Activated naive CD8-positive, alpha-beta T cell treated with anti-CD3 and anti-CD28 coated beads, Interleukin-2, amount 50 U/mL, for 16 hours (primary cell): ENCODE measurements at places on chromosomes 4 and X.

DNA sequence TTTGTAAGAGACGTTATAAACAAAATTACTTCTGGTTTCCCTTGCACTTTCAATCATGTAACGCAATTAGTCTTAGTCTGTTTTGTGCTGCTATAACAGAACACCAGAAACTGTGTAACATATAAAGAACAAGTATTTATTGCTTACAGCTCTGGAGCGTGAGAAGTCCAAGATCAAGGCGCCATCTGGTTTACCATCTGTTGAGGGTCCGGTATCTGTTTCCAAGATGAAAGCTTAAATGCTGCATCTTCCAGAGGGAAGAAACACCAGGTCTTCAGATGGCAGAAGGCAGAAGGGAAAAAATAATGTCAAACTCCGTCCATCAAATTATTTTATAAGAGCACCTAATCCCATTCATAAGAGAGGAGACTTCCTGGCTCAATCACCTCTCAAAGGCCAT, 474.1 kb downstream of the PDGFC start:
- no peak for DNase-seq

DNA sequence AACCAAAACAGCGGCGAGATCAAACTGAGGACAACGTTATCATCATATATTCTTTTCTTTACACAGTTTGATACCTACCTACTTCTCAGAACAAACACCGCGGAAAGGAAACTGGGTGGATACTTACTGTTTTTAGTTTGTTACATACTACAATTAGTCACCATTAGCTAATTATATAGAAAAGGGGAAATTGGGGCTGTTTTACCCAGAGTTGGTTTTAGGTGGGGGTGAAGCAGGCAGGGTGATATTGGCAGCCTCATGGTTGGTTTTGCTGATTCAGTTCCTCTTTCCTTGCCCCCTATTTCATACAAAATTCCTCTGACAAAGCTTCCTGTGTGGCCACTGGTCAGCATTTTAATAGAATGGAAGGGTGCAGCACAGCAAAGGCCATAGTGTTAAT, 77.8 kb downstream of the SORBS2 start:
- no peak for DNase-seq

DNA sequence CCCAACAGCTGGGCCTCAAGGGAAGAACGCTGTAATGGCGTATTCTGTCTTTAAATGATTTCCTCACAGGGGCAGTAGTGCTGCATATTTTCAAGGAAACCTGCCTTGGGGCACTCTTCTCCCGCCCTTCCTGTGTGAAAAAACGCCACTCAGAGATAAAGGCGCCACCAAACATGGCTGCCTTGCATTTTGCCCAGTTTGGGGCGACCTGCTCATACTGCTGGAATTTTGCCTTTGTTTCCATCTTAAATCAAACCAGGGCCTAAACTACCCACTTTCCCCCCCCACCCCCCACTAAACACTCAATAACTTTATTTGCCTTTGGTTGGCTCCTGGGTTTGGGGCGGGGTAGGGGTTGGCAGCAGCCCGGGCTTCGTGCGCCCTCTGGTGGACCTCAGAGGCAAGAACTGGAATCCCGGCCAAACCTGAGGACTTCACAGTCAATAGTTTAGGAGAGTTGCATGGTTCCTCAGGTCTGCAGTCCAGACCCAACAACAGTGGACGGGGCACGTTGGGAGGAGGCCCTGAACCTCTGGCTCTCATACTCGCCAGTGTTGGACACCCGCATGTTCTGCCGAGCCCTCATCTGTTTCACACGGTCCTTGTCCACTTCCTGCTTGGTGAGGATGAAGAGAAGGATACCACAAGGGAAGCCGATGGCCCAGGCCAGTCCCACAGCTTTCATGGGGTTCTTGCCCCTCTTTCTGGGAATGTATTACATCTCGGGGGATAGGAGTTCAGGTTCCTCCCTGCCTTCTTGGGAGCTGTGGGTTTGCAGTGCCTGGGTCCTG, 220.1 kb upstream of the STK26 start:
- no peak for DNase-seq

DNA sequence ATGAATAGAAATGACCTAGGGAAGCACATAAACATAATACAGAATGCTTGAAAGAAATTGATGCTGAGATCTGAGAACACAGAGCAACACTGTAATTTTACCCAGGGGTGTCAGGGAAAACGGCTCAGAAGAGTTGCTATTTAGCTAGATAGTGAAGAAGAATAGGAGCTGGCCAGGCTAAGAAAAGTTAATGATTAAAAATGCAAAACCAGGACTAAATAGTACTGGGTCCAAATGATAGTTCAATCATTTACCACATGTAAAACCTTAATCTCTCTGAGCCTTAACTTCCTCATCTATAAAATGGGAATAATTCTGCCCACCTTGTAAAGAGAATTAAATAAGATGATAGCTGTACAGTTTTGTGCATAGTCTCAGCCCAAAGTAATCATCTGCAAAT, 97.1 kb downstream of the PARM1 start:
- no peak for DNase-seq

- no peak for DNase-seq
Measured at GRCh38 chr4:149701435-149702156, 114.0 kb downstream of the IQCM start.

GRCh38 chr4:6360385-6360784, 90.7 kb downstream of the WFS1 start:
- no peak for DNase-seq

DNA sequence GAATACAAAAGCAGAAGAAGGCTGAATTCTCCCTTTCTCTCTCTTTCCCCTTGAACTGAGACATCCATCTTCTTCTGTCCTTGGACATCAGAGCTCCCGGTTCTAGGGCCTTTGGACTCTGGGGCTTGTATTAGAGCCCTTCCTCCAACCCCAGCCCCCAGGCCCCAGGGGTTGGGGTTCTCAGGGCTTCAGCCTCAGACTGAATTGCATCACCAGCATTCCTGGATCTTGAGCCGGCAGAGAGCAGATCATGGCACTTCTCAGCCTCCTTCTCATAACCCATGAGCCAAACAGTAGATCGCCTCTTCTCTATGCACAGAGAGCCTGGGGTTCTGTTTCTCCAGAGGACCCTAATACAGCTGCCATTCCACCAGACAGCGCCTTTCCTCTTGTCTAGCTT, 25.3 kb upstream of the CLDN24 start:
- DNase-seq = no peak

DNA sequence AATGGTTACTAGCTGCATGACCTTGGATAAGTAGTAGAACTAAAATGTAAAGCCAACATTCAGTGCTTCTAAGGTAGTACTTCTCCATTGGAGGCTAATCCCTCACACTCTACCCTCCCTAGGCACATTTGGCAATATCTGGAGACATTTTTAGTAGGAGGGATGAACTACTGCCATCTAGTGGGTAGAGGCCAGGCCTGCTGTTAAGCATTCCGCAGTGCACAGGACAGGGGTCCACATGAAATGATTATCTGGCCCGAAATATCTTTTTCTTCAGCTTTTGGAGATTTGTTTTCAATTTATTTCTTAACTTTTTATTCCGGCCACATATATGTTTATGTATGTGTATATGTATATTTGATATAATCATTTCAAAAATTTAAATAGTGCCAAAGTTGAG, 36.0 kb upstream of the SPANXC start:
- DNase-seq = no peak

- no peak for DNase-seq
Measured at GRCh38 chr4:14196131-14196530, 568.6 kb upstream of the BOD1L1 start.

- no peak for DNase-seq
Measured at GRCh38 chr4:42673082-42673425, 16.1 kb upstream of the ATP8A1 start.

DNA sequence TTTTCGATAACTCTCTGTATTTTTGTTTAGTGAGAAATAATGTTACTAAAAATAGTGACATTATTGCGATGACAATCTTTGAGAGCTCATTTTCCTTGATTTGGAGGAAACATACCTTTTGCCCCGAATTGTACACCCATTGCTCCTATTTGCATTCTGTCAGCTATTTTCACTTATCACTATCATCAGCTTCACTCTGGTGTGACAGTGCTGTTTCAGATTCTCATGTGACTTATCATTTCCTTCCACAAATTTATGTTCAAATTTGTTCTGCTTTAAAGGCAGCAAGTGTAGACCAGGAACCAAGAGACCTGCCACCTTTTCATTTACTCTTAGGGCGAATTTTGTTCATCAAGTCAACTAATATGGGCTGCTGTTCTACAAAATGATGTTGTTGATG, 179.4 kb downstream of the RBM46 start:
- no peak for DNase-seq

DNA sequence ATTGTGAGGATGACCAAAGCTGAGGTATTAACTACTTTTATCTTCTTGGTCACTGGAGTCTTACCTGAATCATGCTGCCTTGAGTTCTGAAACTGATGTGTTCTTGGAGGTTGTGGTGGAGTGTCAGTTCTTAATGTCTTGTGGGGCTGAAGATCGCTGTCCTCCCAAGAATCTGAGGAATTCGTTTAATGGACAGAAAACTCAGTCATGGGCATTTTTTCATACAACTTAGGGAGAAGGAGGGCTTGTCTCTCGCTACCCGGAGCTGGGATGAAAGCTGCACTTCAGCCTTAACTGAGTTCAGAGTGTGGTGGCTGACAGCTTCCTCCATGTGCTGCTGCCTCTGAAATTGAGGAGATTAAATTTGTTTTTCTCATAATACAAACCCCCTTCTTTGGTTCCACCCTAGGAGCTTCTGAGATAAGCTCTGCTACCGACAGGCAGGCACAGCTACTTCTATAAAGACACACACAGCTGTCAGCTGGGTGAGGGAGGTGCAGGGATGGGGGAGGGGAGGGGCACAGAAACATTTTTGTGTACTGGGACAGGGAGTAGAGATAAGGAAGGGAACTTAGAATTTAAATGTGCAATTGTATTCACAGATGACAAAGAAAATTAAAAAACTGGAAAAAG, 30.8 kb downstream of the RBBP7 start:
- no peak for DNase-seq

- no peak for DNase-seq
Measured at GRCh38 chrX:23511793-23512192, 155.5 kb upstream of the PRDX4 start.

DNA sequence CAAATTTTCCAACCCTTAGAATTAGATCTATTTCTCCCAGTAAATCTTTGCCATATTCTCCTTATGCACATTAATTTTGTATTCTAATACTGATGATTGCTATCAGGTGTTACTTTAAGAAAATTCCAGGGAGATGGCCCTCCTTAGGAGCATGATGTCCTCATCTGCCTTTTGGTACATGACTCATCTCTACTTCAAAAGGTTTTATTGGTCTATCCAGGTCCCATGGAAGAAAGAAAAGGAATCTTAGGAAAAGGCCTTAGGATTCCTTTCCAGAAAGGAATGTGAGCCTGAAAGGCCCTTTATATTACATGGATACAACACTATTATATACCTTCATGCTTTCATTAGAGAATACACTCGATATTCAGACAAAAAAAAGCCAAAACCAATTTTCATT, 968.2 kb downstream of the STIM2 start:
- DNase-seq = no peak

DNA sequence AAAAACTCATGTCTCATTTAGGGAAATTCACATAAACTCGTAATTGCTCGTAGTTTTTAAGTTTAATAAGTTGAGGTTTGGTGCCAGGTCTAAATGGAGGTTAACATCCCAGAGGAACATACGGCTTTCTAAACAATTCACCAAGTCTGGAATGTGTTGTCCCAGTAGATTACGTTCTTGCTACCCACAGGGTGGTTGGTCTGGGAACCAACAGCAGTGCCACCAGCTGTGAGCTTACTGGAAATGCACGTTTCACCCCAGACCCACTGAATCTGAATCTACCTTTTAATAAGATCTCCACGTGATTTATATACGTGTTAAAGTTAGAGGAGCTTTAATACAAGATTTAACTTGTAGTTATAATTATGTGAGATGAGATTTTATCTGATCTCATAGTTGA, 134.3 kb downstream of the BMPR1B start:
- no peak for DNase-seq

GRCh38 chrX:44344687-44345086, 1.2 kb upstream of the EFHC2 start:
- DNase-seq = no peak

DNA sequence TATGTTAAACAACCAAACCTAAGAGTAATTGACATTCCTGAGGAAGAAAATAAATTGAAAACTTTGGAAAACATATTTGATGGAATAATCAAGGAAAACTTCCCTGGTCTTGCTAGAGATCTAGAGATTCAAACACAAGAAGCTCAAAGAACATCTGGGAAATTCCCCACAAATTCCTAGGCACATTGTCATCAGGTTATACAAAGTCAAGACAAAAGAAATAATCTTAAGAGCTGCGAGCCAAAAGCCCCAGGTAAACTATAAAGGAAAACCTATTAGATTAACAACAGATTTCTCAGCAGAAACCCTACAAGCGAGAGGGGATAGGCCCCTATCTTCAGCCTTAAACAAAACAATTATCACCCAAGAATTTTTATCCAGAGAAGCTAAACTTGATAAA, 1082.0 kb upstream of the IGFBP7 start:
- no peak for DNase-seq

DNA sequence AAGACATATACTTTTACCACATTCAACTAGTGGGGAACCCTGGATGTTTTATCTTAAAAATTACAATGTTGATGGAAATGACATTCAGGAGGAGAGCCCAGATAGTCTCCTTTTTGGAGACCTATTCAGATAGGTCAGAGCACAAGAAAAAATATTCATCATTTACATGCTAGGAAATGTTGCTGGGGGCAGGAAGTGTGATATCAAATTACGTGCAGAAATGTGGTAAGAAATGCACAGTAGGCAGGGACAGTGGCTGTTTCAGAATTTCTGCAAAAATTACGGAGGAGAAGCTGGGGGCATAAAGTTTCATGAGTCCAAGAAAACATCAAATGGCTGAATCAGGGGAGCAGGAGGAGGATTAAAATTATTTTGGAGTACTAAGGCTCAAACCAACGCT, 8.2 kb downstream of the PARM1 start:
- DNase-seq = no peak

DNA sequence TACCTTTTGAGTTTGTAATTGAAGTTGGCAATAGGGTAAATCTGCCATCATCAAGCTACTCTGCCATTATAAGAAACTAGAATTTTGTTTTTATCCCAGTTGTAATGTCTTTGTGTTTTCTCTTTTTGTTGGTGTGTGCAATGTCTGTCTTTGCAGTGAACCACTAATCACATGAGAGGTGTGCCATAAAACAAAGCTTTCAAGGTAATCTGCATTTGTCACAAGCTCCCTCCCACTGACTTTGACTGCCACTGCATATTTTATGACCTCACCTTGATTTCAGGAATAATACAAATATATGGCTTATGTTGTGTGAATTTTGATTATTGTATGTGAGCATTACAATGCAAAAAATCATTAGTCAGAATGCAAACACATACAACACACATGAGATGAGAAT, 9.0 kb upstream of the GBA3 start:
- DNase-seq = no peak

DNA sequence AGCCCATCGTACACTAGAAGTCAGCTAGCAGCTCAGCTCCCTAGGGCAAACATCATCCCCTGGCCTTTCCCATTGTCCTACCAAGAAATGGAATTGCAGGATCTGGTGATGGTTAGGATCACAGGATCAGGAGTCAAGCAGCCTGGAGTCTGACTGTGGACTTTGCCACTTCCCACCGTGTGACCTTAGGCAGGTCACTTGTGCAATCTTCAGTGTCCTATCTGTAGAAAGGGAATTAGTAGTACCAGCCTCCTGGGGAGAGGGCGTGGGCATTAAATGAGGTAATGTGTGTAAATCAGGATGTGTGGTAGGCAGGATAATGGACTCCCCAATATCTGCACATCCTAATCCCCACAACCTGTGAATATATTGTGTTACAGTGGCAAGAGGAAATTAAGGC, 38.6 kb upstream of the APLN start:
- DNase-seq = no peak
